ENCODE measurements at places on chromosomes 12 and 14.

DNA sequence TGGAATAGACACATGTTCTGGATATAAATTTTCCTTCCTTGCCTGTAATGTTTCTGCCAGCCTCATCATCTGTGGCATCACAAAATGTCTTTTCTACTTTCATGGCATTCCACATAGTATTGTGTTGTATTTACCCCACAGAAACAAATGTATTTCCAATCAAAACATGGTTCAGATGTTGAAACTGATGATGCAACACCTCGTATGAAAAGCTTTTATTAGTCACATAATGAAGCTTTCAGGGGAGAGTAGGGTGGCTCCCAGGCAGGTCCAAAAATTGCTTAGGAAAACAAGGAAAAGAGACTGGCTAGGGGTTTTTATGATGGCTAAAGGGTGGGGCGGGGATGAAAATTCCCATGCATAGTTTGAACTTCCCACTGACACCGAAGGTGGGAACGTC, 29.1 kb upstream of the ZNF641 start:
- no peak for DNase-seq

DNA sequence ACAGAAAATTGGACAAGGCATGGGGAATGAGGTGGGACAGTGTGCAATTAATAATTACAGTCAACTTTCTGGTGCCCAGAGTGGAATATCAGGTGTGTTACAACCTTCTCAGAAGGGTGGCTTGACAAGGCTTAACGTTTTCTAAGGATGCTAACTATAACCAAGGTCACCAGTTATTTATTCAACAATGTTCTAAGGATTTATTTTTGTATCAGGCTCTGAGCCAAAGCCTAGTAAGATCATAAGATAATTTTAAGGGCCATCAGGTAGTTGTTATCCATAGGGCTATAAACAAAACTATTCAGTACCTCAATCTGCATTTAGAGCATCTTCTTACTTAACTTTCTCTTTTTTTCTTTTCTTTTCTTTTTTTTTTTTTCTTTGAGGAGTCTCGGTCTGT, 134.0 kb downstream of the TMTC1 start:
- DNase-seq, result no peak

DNA sequence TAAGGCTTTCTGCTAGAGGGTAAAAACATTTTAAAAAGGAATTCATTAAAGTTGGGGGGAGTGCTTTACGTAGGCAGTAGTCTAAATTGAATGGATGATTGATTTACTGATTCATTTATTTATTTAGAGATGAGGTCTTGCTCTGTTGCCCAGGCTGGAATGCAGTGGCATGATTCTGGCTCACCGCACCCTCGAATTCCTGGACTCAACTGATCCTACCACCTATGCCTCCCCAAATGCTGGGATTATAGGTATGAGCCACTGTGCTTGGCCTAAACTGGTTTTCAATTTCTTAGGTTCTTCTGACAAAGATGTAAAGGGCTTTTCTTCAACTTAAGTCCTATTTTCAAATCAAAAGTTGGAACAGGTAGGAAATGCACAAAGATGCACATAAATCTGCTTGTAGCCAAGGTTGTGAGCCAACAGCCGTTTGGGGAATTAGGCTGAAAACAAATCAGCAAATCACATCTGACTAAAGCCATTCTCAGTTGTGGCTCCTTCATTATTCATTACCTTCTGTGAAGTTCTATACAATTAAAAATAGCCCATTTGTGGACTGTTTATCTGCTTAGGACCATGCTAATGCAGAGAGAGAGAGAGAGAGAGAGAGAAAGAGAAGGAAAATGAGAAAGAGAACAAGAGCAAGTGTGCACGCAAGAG, 218.0 kb downstream of the PPM1H start:
- DNase-seq, result no peak

DNA sequence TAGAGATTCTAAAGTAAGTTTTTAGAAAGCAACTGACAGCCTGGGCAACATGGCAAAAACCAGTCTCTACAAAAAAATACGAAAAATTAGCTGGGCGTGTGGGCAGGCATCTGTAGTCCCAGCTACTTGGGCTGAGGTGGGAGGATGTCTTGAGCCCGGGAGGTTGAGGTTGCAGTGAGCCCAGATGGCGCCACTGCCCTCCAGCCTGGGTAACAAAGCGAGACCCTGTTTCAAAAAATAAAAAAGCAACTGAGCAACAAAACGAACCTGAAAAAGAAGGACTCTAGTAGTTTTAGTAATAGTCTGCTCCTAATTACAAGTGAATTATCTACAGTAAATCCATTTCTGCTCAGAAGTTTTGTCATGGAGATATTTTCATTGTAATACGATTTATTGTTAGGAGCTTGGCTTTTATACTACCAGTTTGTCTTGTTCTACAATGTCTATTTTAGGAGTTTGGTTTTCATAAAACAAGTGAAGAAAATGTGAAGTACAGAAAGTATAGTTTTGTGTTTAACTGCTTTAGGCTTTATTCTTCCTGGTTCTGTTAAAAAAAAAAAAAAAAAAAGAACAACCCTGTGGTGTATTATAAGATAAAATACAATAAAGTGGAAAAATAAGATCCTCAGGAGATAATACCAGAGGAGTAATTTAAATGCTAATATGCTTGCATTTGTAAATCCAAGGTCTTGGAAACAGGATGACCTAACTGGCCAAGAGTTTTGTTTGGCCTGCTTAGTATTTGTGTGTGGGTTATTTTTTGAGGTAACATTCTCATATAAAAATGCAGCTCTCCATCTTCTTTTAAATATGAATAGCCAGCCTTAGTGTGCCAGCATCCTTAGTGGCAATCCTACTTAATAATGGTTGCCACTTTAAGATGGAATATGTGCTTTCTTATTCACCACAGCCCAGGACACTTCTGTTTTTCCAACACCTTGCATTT, 2.8 kb downstream of the TMX1 start:
- no peak for DNase-seq

DNA sequence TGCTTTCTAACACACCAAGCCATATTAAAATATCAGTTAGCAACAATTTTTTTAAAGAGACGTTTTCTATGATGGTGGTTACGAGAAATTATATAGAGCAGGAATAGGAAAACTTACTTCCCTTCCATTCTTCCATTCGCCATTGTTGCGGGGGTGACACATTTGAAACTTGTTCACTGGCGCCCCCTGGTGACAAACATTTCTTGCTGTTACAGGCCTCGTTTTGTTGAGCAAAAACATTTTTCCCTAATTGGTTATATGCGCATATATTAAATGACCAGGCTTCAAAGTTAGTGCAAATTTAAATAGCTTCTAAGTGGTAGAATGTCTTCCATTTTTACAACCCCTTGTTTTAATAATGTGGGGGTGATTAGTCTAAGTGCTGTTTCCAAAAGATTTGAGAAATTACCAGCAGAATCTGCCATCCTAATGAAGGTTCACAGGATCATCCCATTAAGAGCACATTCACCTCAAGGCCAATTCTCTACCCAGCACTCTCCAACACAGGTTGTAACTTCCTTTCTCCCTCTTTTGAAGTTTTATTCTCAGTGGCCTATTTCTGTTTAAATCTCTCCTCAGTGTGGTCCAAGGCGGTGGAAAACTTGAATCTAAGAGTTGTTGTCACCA, 1124.7 kb downstream of the FLRT2 start:
- no peak for DNase-seq

DNA sequence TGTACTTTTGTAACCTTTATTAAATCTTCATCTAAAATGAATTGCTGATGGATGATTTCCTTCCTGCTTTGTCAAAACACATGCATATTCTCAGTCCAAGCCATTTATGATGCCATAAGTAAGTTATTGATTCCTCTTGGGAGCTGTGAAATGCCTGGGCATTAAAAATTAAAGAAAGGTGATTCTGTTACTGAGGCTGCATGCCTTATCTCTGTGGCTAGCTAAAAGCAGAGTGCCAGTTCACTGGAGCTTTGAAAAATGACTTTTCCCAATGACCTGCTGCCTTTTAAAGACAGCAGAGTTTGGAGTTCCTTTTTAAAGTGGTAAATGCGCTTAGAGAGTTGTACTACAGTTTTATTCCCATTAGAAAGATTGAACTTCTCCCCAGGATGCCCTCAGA, 152.1 kb downstream of the TMTC2 start:
- DNase-seq, result no peak

- DNase-seq, result no peak
These were observed 19.5 kb upstream of the LRRC10 start for GRCh38 chr12:69630191-69630590.

GRCh38 chr12:103778781-103779180, 62.3 kb downstream of the NT5DC3 start:
- DNase-seq, result no peak

DNA sequence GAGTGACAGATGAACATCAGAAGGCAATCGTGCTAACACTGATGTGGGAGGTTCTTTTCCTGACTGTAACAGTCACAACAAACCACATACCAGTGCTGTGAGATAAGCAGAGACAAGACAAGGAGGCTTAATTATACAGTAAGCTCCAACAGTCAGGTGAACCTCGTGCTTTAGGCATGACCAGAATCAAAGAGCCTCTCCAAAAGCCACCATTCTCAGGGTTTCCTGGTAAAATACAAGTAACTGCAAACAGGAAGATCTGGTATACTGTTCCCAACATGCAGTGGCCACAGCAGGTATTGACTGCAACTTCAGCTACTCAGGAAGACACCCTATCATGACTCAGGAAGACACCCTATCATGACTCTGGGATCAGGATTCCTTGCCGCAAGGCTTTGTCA, 47.3 kb upstream of the GTF2A1 start:
- no peak for DNase-seq

- no peak for DNase-seq
These were observed 63.2 kb downstream of the PLEKHG3 start for GRCh38 chr14:64767215-64767964.

DNA sequence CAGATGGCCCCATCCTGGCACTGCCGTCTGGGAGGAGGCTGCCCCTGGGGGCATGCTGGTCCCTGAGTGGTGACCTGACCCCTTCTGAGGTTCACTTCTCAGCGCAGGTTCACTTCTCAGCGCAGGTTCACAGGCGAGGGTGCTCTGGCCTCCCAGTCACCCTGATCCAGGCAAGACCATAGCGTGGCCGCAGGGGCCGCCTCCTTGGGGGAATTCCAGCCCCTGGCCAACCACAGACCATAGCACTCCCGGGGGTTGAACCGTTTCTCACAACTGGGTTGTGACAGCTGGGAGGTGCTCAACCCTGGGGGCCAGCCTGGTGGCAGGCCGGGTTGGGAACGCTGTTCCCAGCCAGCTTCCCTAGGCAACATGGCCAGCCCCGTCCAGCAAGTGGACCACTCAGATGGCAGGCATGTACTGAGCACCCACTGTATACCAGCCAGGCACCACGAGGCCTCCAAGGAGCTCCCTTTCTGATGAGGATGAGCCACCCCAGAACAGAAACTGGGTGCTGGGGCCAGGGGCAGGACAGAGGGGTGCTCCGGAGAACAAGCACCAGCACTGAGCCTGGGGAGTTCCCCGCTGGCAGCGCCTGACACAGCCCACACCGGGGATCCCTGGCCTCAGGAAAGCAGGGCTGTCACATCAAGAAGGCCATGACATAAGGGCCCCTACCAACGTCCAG, 28.3 kb upstream of the ZFP36L1 start:
- no peak for DNase-seq

GRCh38 chr12:42893803-42894202, 304.3 kb upstream of the PRICKLE1 start:
- DNase-seq, result no peak

GRCh38 chr12:104683831-104684503, 227.2 kb downstream of the CHST11 start:
- DNase-seq, result no peak

GRCh38 chr14:103023881-103024473, 33.4 kb downstream of the CDC42BPB start:
- DNase-seq, result no peak

- DNase-seq, result no peak
These were observed 281.1 kb downstream of the NRXN3 start for GRCh38 chr14:78451319-78451695.

DNA sequence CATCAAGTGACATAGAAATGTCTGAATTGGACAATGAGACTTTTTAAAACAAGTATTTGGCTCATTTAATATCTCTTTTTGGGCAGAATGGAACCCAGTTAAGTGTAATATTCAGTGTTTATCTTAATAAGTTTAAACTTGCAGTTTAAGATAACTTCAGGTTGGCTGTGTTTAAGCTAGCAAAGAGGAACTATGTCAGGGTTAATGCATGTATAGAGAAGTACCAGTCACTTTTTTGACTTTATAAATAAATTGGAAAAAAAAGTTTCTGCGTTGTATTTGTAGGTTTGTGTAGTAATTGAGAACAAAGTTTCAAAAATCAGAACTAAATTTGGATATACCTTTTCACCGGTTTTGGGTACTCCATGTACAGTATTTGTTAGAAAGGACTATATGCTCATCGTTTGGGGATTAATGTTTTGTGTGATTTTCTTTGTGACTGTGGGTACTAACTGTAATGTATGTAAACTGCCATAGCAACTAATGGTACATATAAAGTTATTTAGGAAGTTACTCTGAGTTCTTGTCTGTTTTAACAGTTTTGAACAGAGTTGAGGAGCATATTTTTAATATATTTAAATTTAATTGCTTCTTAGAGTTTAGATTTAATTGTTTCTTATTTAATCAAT, 4.5 kb downstream of the HMGA2 start:
- no peak for DNase-seq

DNA sequence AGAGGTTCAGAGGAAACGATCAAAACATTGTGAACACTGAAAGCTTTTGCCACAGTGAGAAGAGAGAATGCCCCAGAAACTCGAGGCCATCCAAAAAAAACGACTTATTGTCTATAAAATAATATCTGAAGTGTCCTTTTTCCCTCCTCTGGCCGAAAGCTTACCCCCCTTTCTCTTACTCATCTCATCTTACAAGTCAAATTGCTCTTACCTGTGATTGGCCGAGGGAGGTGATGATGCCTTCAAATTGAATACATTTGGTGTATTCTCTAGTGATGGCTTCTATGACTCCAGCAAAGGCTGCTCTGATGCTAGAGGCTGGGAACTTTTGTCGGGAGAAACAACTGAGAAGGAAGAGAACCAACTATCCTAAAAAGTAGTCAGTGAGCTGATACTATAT, 90.7 kb downstream of the PTCSC3 start:
- DNase-seq, result no peak

- no peak for DNase-seq
These were observed 334.1 kb downstream of the DPF3 start for GRCh38 chr14:72559669-72560255.

- no peak for DNase-seq
These were observed 192.7 kb downstream of the BTG1 start for GRCh38 chr12:91952916-91953315.

DNA sequence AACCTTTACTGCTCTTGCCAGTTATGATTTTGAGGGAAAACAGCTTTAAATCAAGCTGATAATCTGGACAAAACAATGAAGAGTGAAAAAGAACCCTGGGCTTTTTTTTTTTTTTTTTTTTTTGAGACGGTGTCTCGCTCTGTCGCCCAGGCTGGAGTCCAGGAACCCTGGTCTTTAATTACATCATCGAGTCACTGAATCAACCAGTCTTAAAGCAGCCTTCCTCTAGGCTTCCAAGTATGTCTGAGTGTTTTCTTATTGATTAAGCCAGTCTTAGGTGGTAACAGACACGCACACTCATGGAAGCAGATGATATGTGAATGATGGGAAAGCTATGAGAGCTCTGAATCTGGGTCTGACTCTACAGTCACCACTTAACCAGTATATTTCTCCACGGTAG, 5.9 kb upstream of the VCPKMT start:
- no peak for DNase-seq

GRCh38 chr12:117347588-117347987, 13.8 kb downstream of the NOS1 start:
- no peak for DNase-seq
